Midbrain (tissue), 1 donor: ENCODE measurements at places on chromosomes 5 and 9.

DNA sequence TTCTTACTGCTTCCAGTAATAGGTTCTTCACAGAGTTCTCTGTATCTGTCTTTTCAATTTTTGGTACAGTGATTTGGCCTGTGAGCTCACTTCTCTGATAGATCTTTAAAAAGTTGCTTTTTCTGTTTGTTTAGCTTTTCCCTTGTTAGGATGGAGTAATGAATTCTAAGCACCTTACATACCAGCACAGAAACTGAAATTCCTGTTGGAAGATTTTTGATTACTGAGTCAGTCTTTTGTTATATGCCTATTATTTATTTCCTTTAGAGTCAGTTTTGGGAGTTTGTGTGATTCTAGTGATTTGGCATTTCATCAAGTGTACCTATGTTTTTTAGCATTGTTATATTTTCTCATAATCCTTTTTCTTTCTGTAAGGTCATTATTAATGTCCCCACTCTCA, 37.6 kb upstream of the IPPK start:
- DNase-seq = no peak

DNA sequence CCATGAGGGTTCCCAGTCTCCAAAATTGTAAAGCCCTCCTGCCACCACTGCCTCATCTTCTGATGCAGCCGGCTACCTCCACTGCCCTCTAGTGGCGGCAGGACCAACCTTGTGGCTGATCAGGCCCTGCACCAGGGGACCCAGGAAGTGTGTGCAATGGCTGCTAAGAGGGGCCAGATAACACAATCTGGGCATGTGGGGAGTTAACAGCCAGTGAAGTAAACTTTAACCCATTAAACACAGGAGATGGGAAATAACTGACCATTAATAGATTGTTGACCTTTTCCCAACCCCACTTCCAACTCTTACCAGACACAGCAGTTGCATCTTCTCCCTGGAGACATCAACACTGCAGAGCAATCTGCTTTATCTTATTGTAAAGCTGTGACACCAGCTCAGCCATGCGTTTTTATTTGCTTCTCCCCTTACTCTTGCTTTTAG, 63.3 kb downstream of the FREM1 start:
- no peak for DNase-seq

DNA sequence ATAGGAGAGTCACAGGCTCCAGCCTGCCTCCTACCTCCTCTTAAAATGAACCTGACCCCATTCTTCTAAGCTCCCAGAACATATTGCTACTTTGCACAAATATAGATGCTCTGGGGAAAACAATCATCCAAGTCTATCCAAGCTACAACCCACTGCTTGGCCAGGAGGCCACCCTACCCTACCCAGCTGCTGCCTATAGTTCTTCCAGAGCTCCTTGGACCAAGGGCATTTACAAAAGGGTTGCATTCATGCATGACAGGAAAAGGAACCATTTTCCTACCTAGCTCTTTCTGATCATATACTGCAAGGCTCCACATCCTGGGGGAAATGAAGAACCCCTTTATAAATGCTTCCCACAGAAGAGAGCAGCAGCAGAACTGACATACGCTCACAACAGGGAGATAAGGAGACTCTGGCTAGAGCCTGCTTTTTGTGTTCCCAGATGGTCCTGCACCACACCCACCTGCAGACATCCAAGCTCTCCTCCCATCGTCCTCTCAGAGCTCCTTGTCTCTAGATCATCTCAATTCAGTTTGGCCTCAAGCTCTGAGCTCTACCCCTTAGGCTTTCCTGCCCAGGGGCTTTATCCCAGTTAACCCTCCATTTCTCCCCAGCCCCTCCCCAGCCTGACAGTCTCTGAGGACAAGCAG, 185.5 kb downstream of the SPOCK1 start:
- DNase-seq = no peak

DNA sequence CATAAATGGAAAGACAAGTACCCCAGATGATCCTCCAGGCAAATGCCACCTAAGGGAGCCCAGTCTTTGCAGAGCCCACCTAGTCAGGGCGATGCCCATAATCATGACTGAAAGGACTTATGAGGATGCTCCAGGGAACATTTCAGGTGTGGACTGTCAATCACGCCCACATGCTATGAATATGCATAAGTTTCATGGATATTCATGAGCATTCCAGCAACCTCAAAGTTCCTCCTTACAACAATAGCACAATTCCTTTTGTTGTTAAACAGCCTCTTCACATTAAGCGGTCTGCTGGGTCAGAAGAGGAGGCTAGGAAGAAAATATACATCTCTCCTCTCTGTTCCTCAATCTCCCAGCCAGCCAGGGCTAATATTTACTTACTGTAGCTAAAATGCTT, 161.6 kb downstream of the C5orf15 start:
- no peak for DNase-seq

DNA sequence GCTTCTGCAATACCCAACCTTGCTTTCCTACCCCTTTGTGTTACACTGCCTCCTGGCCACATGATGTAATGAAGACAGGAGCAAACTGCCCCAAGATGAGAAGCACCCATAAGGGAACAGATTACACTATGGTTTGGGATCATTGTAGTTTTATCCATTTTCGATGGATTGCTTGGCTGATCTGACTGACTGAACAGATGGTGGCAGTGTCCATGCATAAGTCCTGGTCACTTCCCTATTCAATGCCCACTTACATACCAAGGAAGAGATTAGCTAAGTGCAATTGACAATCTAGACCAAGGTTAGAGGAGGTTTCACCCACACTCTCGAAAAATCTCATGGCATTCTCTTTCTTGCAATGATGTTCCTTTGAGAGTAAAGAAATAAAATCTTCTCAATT, 319.9 kb downstream of the RAB3C start:
- peak; percentile 22 for DNase-seq

- no peak for DNase-seq
Observed at GRCh38 chr5:67971223-67971830, 244.2 kb upstream of the PIK3R1 start.

DNA sequence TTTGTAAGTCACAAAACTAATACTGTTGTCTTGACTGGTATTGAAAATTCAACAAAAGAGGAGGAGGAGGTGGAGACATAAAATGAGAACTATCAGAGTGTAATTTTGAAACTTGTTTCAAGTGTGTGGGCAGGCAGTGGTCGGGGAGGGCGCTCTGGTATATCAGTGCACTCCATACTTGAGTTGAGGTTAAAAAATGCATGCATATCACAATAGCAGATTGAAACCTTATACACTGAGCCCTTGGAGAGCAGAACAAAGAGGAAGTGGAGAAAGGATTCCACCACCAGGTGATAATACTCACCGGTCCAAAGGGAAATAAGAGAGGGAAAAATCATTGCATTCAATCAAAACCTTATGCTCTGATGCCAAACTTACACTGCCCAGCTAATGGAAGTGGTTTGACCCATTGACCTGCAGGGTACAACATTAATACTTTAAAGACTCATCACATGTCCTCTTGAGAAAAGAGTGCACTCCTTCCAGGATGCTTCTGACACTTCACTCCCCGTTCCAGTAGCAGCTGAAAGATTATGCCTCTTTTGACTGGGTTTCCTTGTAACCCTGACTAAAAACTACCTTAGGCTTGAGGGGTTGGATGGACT, 79.5 kb upstream of the FAM169A start:
- no peak for DNase-seq

DNA sequence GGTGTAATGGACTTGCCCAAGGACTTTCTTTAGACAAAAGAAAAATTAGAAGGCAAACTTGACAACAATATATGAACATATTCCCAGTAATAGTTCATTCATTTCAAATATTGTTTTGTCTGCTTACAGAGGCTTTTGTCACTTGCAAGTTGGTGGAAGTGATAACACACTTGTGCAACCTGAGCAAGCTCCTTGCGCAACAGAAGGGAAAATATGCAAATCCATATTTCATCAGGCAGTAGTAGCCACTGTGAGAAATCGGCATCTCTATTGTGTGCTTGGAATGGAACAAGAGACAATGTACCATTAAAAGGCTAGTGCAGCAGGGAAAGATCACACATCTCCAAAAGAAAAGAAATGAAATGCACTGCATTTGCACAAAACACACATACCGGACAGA, 125.3 kb upstream of the RASEF start:
- DNase-seq = no peak

- DNase-seq = no peak
Observed at GRCh38 chr5:116379306-116379705, 195.3 kb downstream of the SEMA6A start.

DNA sequence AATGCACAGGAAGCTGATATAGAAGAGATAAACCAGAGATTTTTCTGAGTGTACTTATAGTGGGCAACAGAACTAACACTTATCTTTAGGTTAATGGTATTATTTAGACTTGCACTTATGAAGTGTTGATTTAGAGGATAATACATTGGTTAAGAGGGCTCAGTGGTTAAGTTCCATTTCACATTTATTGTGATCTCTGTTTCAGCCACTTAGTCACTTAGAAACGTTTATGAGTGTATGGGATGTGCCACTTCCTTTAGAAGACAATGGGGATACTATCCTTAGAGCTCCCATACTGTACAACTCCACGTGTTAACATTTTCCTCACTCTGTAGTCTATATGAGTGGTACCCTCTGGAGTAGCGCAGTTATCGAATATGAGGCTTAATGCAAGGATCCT, 57.5 kb downstream of the PIP5K1B start:
- no peak for DNase-seq

DNA sequence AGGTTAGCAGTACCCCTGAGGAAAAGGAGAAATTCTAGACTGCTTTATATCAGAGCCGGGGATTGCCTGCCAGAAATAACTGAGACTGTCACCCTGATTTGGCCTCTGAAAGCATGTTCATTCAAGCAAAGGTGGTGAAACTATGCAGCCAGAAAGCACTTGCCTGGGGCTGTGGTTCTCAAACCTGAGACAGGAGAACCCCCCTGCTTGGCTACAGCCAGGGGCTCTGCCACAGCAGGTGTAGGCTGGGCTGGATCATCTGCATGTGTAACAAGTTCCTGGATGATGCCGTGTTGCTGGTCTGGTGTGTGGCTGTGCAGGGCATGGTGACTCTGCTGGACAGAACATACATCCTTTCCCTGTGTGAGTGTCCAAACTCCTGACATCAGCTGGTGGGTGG, 157.8 kb downstream of the NXNL2 start:
- no peak for DNase-seq

- no peak for DNase-seq
Observed at GRCh38 chr5:83414601-83415000, 56.9 kb upstream of the VCAN start.

GRCh38 chr9:77807846-77808750, 160.0 kb upstream of the GNA14 start:
- no peak for DNase-seq

- no peak for DNase-seq
Observed at GRCh38 chr5:173623296-173623771, 6.9 kb upstream of the BOD1 start.

DNA sequence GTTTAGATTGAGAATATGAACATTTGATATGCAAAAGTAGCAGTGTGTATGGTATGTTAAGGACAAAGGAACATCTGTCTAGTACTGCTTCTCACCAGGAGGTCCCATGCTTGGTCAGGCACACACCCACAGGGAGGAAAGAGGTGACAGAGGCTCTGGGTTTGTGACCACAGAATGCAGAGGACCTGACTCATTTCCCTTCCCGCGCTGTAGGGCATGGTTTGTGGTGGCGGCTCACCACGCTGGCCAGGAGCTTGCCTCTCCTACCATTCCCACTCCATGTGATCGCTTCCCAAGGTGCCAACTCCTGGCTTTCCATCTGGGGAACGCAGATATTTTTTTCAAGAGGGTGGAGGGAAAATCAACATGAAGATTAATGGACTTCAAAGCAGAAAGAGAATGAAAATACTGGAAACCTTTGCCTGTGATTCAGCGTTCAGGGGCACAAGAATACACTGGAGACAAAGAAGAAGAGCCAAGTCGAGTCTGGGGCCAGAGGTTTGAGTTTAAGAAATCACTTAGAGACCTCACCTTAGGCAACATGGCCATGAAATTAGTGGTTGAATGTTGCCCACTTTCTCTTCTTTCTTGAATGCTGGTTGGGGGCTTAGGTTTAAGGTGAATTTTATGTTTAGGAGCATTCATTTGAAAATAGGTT, 477.8 kb downstream of the CCDC171 start:
- DNase-seq = no peak

- no peak for DNase-seq
Observed at GRCh38 chr5:26881901-26882300, 156.5 kb downstream of the CDH9 start.

DNA sequence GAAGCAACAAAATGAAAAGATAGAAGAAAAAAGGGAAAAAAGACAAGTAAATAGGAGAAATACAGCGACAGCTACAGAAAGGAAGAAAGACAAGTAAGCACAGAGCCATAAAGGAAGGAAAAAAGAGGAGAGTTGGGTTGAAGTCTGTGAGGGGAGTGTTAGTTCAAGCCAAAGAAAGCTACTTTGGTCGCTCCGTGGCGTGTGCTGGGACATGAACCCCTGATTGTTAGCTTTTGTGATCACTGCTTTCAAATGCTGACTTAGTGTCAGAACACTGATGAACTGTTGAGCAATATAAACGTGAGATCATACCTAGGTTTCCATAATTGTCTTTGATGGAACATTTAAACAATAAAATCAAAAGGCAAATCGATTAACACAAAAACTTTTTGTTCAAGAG, 370.1 kb downstream of the TMEM161B start:
- DNase-seq = no peak

- DNase-seq = no peak
Observed at GRCh38 chr9:128548876-128549275, 3.5 kb upstream of the SPTAN1 start.

DNA sequence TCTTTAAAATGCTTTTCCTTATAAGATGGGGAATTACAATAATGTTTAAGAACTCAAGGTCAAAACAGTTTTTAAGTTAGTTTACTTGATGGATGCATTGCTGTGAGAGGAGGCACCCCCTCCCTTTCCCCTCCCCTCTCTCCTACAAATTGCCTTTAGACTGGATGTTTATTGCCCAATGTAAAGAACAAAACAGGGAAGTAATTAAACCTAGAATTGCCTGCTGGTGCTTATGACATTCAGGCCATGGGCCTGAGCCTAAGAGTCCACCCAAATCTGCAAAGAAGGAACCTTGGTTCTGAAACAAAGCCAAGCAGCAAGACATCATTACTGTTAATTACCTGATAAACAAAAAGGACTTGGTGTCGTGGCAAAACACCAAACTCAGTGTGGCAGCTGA, 630.3 kb downstream of the ISL1 start:
- no peak for DNase-seq

- no peak for DNase-seq
Observed at GRCh38 chr5:93583768-93584595, 960 bp downstream of the NR2F1 start.

DNA sequence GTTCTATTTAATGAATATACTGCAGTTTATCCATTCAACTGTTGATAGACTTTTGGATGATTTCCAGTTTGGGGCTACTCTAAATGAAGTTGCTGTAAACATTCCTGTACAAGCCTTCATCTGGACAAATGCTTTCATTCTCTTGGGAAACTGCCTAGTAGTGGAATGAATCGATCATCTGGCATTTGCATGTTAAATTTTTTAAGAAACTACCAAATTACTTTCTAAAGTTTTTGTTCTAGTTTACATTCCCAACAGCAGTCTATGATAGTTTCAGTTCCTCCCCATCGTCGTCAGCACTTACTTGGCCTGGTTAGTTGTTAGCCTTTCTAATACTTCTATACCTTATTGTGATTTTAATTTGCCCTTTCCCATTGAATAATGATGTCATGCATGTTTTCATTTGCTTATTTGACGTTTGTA, 306.3 kb downstream of the FER start:
- no peak for DNase-seq

- no peak for DNase-seq
Observed at GRCh38 chr9:97293207-97293721, 14.2 kb upstream of the CCDC180 start.
